Trophoblast cell (in vitro differentiated cells and primary cell): ENCODE measurements at places on chromosomes 1 and 21.

- DNase-seq, result peak; percentile 80
Measured at GRCh38 chr1:156448134-156448967, 52.2 kb downstream of the MEF2D start.

DNA sequence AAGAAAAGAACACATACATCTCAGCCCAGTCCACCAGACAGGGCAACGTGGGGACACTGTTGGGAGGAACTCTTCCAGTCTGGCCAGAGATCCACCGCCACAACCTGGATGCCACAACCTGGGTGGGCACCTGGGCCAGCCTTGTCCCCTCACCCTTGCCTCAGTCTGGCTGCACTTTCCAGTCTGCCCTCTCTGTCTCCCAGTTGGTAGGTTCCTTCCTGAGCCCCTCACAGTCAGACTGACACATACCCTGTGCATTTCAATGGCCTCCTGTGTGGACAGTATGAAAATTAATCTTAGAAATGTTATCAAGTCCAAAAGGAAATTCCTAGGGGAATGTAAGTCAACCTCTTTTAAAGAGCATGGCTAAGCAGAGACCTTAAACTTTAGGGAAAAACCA is 49.5 kb downstream of the DDX20 start:
- no peak for DNase-seq

DNA sequence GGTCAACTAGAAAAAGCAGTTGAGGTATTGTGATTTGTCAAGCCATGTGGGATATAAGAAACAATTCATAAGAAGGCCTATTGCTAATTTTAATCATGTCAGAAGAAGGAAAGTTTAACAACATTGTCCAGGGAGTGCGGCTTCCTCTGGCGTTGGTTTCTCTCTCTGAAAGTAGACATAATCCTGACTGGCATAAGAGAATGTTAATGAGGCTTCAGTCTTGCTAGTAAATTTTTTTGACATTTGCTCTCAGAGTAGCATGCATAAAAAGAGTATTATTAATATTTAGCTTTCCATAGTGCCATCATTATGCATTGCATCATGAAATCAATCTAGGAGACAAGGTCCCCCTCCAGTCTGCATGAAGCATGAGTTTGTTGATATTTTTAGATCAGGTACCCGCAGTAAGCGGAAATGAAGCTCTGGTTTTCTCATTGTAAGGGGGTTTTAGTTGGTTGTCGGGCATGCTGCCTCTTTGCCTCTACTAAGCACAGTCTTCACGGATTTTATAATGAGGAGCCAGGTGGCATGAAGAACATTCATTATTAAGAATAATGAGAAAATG is 12.8 kb upstream of the PRDM2 start:
- no peak for DNase-seq

- no peak for DNase-seq
Measured at GRCh38 chr1:200710166-200710565, 28.5 kb upstream of the CAMSAP2 start.
